K562 (cell line): ENCODE measurements at places on chromosomes 3 and 15. TPM values are rescaled to one million over a fixed set of nuclear protein-coding genes. Genes with fewer than 3 reads are reported as not detected.

- DNase-seq = peak; percentile 41
These were observed 700 bp downstream of the MKRN2 start for GRCh38 chr3:12557473-12558100.

DNA sequence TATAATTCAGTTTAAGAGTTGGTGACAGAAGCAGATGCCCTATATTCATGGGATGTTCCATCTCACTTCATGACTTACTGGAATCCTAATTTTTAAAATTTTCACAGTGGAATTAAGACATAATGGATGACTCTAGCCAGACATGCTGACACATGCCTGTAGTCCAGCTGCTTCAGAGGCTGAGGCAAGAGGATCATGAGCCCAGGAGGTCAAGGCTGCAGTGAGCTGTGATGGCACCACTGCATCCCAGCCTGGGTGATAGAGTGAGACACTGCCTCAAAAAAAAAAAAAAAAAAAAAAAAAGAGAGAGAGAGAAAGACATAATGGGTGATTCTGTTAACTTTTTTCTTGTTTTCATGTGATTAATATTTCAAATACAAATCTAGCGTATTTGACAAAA, 123.6 kb downstream of the KLHL25 start:
- no peak for DNase-seq

DNA sequence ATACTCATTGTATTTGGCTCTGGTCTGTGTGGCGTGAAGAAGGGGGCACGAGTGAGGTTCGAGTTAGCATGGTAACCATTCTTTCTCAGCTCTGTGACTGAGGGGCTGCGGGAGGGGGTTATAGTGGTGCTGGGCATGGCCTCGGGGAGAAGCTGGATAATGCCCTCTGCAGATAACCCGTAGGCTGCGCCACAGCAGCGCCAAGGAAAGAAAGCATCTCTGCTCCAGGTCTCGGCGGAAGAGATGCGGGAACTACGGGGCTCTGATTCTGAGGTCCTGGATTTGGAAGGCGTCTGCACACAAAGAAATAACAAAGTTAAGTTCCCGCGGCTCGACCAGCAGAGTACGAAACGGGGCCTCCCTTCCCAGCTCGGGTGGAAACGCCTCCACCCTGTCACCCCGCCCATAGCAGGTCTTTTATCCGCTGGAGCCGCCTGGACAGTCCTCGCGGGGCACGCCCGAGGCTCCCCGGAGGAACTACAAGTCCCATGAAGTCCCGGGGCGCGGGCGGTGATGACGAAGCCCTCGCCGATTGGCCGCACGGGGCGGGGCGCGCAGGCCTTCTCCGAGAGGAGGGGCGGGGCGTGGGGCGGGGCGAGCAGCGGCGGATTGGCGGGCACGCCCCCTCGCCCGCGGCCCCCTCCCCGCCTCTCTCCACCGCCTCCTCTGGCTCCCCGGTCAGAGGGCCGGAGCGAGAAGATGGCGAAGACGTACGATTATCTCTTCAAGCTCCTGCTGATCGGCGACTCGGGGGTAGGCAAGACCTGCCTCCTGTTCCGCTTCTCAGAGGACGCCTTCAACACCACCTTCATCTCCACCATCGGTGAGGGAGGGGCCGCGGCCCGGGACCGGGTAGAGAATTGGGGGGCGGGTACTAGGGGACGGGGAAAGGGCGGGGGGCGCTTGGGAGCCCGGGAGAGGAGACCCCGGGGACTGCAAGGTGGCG, at the start of gene RAB8B:
RAB8B (plus strand) TSS at position 681 of the 946 bp plus-strand sequence; CDS start at position 700, 19 bp downstream.
- DNase-seq = peak; percentile 96

- DNase-seq = peak; percentile 51
These were observed 204.6 kb upstream of the NR2F2 start for GRCh38 chr15:96125721-96126415.

GRCh38 chr15:66789029-66790025, 87.3 kb downstream of the SMAD6 start:
- DNase-seq = peak; percentile 62

- DNase-seq = no peak
These were observed 27.5 kb downstream of the APBA2 start for GRCh38 chr15:28913171-28913765.

GRCh38 chr15:70197945-70198361, 100.2 kb upstream of the TLE3 start:
- DNase-seq = no peak

GRCh38 chr3:14410503-14411165, 8.2 kb downstream of the SLC6A6 start:
- peak; percentile 87 for DNase-seq

DNA sequence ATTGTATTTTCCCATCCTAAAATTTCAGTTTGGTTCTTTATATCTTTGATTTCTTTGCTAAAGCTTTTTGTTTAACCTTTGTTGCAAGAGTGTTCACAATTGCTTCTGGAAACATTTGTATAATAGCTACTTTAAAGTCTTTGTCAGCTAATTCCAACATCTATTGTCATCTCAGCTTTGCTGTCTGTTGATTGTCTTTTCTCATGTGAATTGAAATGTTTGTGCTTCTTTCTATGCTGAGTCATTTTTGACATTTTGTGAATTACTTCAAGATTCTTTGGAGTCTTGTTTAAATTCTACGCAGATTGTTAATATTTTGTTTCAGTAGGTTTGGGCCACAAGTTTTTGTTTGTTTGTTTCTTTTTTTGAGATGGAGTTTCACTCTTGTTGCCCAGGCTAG, 73.2 kb downstream of the SUCNR1 start:
- DNase-seq = no peak

DNA sequence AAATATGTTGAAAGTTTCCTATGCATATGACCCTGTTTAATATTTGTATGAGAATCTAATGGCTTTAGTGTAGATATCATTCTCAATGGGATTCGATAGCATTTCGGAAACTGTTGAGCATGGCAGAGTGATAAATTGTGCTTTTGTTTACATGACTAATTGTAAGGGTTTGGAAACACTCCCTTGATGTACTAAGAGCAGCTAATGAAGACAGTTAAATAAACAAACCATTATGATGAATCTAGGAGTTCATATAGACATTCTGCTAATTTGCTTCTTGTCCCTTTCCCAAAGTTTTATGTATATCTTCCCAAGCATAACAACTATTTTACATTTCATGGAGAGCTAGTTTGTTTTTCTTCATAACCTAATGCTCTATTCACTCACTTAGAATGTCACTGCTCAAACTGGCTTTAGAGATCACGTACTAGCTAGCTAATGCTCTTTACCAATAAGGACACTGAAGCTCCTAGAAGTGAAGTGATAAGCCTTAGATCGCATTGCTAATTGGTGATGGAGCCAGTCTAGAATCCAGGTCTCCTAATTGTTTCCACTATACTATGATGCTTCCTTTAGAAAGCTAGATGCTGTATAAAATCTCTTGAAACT, 140.8 kb downstream of the TP63 start:
- no peak for DNase-seq

DNA sequence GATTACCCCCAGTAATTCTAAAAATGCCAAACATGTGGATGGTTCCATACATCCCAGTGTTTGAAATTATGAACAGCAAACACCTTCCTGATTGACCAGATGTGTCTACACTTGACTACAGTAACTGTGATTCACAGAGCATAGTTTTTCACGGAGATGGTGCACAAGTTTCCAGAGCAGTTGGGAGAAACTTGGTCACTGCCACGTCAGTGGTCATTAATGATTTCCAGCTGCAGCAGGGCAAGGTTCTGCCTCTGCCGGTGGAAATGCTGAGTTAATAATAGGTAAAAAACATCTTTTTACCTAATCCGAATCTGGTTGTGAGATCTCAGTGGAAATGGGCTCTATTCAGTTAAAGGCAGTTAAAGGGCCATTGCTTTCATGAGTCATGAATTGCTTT, 154.1 kb upstream of the FEZF2 start:
- DNase-seq = no peak

DNA sequence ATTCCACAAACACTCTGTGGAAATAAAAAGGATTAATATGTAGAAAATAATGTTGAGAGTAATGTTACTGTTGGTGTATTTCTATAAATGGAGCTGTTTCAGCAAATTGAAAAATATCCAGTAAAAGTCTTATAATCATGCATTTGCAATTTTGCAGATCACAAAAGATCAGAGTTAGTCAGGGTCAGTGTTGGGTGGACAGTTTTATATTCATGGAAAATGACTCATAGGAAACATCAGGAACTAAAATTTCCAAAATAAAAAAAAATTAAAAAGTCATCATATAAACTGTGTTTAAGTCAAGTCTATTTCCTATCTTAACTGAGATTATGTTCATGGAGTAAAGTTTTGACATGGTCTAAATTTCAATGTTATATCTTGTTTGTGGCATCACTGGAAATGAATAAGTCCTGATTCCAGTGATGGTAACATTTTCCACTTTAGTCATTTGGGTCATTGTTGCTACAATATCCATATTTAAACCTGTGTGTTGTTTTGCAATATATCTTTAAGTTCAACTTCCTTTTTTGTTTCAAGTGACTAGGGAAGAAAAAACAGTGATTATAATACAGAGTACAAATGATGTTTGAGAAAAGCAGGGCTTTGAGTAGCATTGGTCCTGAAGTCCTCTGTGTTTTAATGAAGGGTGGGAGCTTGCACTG, 37.8 kb downstream of the MITF start:
- no peak for DNase-seq

DNA sequence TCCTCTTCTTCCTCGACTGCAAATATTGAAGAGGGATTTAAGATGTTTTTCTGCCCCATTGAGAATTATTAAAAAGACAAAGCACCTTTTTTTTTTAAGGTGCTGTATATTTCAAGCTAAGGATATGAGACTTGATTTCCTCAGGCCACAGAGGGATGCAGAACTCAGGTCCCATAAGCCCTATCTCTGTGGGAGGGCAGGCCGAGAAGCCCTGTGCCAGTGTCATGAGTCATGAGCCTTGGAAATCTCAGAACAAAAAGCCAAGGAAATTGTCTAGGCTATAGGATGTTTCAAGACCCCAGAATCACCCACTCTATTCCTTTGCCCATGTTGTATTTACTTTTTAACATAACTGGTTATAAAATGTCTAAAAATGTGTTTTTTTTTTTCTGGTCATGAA, 7.3 kb downstream of the ESYT3 start:
- DNase-seq = no peak

- no peak for DNase-seq
These were observed 112.3 kb downstream of the NR1I2 start for GRCh38 chr3:119894195-119894594.

DNA sequence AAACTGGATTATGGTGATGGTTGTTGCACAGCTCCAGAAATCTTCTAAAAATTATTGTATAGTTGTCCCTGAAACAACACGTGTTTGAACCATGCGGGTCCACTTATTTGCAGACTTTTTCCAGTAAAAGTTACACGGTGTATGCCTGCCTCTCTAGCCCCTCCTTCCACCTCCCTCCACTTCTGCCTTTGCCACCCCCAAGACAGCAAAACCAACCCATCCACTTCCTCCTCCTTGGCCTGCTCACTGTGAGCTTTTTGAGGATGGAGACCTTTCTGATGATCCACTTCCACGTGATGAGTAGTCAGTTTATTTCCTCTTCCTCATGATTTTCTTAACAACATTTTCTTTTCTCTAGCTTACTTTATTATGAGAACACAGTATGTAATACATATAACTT, 5.4 kb downstream of the CYFIP1 start:
- DNase-seq = no peak

GRCh38 chr15:38202361-38202760, 50.3 kb upstream of the SPRED1 start:
- DNase-seq = no peak

DNA sequence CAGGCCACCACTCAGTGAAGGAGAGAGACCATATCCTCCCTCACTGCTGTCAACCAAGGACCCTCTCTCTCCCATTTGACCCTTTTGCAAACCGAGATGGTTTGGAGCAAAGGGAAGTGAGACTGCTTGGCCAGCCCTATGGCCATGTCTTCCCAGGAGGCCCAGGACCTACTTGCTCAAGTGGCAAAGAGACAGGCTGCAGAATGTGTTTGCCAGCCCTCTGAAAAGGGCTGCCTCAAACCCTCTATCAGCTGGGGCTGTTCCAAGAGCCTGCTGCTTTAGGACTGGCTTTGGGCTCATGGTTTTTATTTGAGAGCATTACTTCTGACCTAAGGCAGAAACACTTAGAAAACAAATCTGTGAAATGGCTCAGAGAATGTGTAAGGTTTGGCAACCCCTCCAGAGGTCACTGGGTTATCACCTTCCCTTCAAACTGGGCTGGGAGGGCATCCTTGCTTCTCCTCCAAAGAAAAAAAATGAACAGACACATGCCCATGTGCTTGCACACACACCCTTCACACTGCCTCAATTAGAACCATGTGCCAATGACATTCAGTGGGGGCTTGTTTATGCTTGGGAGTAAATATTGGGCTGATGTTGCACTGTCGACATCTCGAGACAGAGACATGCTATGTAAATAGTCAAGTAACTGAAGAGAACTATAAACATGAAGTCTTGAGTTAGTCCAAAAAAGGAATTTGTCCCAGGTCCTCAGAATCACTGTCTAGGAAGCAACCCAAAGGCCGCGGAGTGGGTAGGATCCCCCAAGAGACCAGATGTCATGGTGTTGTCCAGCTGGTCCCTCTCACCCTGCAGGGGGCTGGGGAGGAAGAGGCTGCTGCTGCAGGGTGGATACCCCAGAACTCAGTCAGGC, 49.8 kb upstream of the CTDSPL start:
- no peak for DNase-seq

NR2E3 gene
- total RNA-seq = not detected in 2 replicates

TBC1D5 gene
- 25.6 and 28.9 TPM in 2 replicates for total RNA-seq

CKMT1B gene
- total RNA-seq = 5.5 and 8.7 TPM in 2 replicates

CDHR4 gene
- total RNA-seq = not detected in 2 replicates

ILDR1 gene
- total RNA-seq = not detected in 2 replicates

FEZF2 gene
- not detected in 2 replicates for total RNA-seq

HGD gene
- total RNA-seq = 0.51 TPM in 1 of 2 replicates, not detected in the other

TNNC1 gene
- total RNA-seq = 0.47 TPM in 1 of 2 replicates, not detected in the other

SAMD7 gene
- total RNA-seq = not detected in 2 replicates

SLC22A13 gene
- total RNA-seq = 0.29 and 0.49 TPM in 2 replicates
